ENCODE measurements at places on chromosomes 2 and 18.

DNA sequence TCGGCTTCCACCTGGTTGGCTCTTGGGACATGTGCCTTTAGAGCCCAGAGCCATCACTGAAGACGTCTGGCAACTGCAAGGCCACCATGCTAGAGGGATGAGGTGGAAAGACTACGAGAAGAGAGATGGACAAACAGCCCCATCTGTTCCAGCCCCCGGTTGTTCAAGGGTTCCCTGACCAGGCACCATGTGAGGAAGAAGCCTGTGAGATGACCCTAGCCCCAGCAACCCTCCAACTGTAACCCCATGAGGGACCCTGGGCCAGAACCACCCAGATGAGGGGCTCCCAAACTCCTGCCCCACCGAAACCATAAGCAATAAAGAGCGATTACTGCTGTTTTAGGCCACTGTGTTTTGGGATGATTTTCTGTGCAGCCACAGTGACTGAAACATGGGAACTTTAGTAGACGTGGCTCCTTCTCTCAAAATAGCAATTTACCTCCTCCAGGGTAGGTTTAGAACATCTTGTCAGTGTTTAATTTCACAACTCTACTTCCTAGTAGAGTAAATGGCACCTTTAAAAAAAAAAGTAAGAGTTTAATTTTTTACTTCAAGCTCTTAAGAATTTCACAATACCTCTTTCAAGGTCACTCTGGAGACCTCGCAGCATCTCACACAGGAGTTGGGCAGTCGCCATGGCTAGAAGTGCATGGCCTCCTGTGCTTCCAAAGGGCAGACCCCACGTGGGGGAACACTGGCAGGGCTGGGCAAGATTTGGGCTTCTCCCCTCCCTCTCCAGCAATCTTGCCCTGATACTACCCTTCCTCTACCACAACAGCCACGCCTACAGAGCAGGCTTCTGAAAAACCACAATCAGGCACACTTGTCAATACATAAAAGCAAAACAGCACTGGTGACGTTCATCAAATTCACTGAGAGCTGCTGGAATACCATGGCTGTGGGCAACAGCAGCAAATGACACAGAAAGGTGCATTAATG lies 48.8 kb downstream of the TMEM163 start:
- DNase-seq, result no peak

GRCh38 chr2:154343282-154343681 lies 355.2 kb upstream of the KCNJ3 start:
- no peak for DNase-seq

DNA sequence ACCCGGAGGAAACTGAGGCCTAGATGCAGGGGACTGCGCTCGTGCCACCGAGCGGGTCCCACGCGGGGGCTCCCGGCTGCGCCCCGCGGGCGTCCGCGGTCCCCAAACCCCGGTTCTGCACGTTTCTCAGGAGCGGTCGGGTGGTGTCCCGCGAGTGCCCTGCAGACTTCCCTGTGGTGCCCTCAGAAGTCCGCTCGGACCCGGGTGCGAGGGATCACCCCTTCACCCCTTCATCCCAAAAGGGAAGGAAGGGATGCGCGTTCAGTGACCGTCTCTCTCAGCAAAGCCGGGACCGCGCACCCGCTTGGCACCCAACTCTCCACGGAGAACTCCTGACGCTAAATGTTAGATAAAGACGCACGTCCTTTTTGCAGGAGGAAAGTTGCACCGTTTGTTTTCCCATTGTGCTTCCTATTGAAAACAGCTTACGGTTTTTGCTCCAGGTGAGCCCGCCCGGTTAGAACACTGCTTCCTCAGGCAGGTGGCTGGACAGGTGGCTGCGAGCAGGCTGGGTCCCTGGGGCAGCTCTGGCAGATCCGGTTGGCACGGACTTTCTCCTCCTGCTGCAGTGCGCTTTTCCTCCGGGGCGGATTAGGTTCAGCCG lies 779 bp downstream of the DGKD start:
- DNase-seq, result no peak

- DNase-seq, result no peak
Observed at GRCh38 chr2:174615871-174616436, 18.4 kb upstream of the WIPF1 start.

DNA sequence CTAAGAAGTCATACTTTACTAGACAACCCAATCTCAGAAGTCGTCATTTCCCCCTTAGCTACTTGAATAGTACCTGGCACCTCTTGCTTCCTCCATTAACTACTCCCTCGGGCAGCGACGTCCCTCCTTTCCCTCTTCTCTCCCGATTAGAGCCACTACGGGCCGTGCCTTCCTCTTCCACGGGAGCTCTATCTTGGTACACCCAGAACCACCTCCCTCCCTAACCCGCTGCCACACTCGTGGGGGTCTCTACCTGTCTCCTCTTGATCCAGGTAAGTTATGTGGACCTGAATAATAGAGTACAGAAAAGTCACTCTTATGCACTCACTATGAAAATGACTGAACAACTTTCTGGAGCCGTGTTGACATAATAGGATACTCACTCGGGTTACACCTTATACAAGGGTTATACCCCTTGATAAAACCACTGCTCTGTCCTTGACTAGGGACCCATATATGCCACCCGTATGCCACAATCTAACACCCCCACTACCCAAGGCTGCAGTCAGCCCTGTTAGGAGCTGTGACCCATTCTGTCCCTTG lies 595 bp upstream of the HDHD2 start:
- DNase-seq, result peak; percentile 55

DNA sequence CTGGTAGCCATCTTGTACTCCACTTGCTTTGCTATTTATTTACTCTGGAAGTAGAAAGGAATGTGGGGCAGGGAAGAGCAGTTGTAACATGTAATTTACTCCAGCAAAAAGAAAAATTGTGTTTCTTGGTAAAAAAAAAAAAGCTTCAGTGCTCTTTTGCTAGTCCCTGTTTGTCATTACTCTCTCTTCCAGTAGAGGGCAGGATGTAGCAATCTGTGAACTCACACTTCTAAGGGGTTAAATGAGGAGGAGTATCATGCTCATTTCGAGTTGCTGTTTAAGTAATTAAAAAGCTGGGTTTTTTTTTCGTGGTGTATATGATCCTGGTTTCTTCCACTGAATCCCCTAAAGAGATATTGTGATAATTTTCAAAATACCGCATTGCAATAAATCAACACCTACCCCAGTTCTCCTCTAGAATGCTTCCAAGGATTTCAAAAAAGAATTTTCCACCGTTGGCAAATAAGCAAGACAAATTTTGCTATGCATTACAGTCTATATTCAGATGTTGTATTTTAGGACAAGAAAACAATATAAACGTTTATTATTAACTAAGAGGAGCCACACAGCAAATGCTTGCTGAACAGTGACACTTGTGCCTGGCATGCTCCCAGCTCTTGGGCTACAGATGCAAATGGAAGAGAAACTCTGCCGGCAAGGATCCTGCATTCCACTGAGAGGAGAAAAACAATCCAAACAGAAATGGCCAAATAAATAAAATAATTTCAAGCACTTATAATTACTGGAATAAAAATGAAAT lies 261.6 kb downstream of the ASXL3 start:
- DNase-seq, result no peak

DNA sequence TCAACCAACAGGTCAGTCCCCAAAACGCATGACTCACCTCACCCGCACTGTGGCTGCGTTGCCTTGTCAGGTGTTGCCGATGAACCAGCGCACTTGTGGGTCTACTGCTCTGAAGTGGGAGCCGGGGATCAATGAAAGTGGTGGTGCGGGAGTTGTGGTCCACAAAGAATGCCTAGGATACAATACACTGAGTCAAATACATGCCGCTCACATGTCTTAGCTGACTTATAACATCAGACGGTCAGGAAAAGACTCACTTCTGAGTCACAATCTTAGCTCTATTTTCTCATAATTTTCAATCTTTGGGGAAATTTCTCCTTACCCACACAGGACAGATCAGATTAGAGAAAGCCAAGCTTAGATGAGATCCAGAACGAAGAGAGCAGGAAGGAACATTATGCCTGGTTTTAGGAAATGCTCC lies 107.1 kb upstream of the STK17B start:
- DNase-seq, result no peak

DNA sequence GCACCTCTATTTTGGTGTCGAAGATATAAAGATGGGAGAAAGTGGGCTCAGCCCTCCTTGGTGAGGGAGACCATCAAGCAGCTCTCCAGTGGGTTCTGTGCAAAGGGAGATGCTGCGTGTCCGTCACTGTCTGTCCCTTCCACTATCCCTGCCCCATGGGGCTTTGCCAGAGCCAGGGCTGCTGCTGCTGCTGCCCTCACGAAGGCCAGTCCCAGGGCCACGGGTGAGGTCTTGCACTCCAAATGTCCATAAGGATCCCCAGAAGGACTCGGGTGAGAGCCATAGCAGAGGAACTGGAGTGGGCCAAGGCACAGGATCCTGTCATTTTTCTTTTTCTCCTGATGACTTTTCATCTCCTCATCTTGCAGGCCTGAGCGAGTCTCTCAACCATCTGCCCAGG lies 3.7 kb upstream of the DIPK1C start:
- no peak for DNase-seq

GRCh38 chr2:213246497-213247281 lies 37.6 kb upstream of the SPAG16 start:
- no peak for DNase-seq
